ENCODE measurements at places on chromosomes 6 and 20.

- peak; percentile 68 for DNase-seq
Observed at GRCh38 chr20:41360831-41361756, 5.5 kb downstream of the EMILIN3 start.

GRCh38 chr6:158629367-158630221 lies 14.9 kb downstream of the DYNLT1 start:
- no peak for DNase-seq

GRCh38 chr20:3935956-3936340 lies 46.8 kb downstream of the PANK2 start:
- no peak for DNase-seq

DNA sequence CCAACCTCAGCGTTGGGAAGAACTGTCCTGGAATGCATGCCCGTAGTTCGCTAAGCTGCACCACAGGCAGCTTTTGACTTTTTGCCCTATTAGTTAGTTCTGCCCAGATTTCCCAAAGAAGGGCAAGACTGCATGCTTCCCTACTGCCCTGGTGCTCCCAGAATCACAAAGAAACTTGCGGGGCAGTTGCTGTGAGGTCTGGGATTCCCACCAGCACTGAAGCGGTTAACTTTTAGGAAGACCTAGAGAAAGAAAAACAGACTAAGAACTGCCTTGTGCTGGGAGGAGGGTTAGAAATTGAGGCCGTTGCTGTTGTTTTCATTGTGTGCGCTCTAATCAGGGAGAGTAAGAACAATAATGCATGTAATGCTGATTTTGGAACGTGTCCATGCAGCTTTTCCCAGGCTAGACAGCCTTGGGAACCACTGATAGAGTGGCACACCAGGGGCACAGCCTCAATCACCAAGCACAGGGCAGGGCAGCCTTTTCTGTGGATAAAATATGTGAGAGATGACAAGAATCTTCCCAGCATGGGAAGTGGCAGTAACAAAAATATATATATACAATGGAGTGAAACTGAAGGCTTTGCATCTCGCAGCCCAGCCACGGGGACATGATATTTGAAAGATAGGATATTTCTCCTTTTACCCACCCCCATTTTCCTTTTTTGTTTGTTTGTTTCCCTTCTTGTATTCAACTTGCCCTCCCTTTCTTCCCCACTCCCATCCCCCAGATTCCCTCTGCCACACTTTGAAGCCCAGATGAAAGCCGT lies 137.7 kb upstream of the HEY2 start:
- DNase-seq: no peak

DNA sequence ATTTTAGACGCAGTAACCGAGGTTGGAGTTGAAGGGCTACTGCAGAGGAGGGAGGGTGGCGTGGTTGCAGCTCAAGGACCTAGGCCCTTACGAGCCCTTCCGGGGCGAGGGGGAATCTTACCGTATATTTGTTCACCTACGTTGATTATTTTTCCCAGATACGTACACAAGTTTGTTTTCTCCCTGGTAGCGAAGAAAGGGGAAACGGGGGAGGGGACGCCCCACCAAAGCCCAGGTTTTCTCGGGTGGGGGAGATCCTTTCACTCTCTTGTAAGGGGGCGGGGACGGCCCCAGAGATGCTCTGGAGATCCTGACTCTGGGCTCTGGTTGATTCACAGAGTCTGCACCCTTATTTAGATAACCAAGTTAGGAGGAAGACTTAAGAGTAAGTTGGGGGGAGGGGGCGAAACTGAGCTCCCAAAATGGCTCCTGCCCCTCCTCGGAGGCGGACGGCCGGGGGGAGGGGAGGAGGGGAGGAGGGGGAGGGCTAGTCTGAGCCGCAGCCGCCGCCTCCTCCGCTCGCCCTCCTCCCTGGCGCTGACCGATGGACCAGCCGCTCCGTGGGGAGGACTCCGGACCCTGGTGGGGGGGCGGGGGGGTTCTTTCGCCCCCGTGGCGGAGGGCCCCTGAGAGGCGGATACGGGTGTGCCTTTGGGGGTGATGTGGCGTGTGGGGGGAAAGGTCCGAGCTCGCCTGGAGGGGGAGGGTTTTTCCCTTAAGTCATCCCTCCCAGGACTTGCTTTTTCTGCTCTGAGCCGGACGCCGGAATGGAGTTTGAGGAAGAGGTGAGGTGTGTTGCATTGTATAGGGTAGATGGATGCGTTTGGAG lies 2.2 kb downstream of the BRD2 start:
- peak; percentile 97 for DNase-seq

All from spleen (tissue), 13 donors.